ENCODE measurements at places on chromosomes 12 and 14. TPM values are rescaled to one million over a fixed set of nuclear protein-coding genes. Genes with fewer than 3 reads are reported as not detected.

GLI1 gene
- 0.27 TPM for total RNA-seq

- DNase-seq = no peak
Measured at GRCh38 chr12:2551412-2551900, 243.3 kb upstream of the FKBP4 start.

SERPINA5 gene
- not detected for total RNA-seq

DNA sequence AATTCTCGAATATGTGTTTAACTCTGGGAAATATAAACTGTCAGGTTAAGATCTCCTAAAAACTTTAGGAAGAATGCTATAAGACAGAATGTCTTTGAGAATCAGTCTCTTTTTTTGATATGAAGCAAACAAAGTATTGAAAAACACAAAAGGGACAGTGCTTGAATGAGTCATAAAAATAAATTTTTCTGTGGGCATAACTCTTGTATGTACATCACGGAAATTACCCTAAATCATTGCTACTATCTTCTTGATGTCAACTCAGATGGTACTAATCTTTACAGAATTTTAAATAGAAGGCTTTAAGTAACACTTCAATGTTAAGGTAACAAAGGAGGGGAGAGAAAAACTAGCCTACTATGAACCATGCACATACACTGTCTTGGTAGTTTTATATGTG is 244.0 kb upstream of the AMIGO2 start:
- no peak for DNase-seq

DNA sequence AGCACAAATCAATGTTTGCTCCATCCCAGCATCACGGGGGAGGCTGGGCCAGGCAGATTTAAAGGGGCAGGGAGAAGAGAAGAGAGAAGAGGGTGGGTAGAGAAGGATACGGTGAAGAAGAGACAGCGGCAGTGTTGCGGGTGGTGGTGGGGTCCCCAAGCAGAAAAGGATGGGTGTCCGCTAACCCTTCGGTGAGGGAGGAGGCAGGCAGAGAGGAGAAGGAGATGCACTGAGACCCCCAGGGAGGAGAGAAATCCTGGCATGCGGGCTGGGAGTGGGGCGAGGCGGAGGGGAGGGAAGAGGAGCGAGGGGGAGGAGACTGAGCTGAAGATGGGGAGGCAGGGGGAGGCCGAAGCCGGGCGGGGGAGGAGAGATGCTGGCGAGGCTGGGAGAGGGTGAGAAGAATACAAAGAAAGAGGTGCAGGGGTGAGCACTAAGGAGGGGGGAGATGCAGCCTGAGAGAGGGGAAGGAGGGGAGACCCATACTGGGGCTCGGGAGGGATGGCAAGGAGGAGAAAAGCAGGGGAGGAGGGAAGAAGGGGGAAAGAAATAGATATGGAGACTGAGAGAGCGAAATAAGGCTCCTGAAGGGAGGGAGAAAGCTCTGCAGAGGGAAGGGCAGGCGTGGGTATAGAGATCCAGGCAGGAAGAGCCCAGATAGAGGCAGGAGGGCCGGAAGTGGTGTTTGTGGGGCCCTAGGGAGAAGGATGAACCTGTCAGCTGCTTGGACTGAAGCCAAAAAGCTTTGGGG is at the start of gene JPH4:
TSS of gene JPH4 (minus strand) at position 231 of the 751 bp plus-strand sequence. CDS start 1,337 bp downstream, outside the sequence.
- no peak for DNase-seq

DNA sequence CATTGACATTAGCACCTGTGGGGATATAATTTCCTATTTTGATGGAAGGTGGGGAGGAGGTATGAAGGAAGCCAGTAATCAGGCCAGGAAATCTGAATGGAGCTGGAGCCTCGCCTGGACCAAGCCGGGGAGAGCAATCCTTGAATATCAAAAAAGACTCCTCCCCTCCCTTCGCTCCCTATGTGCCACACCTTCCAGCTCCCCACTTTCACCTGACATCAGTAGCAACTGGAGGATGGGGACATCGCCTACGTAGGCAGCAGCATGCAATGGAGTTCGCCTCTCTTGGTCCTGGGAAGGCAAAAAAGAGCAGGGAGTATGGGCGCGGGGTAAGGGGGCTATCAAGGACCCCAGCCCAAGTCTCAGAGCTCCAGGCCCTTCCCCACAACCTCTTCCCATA is 1.1 kb downstream of the ANKRD52 start:
- DNase-seq = no peak

Measured in hematopoietic multipotent progenitor cell (in vitro differentiated cells).